ENCODE measurements at places on chromosomes 12 and 14. TPM values are rescaled to one million over a fixed set of nuclear protein-coding genes. Genes with fewer than 3 reads are reported as not detected.

Gene KIF26A
- 1.5 TPM for total RNA-seq

Gene CPNE6
- not detected for total RNA-seq

Gene VASH1
- 6.4 TPM for total RNA-seq

Gene PSME1
- 121 TPM for total RNA-seq

Gene TSHR
- not detected for total RNA-seq

Gene BBOF1
- 4.4 TPM for total RNA-seq

Gene TAS2R46
- 2.6 TPM for total RNA-seq

Gene FAM90A1
- 0.11 TPM for total RNA-seq

Gene DAO
- not detected for total RNA-seq

Gene EFS
- 5.5 TPM for total RNA-seq

Gene MYO1H
- not detected for total RNA-seq
